ENCODE measurements at places on chromosomes 16 and 17.

DNA sequence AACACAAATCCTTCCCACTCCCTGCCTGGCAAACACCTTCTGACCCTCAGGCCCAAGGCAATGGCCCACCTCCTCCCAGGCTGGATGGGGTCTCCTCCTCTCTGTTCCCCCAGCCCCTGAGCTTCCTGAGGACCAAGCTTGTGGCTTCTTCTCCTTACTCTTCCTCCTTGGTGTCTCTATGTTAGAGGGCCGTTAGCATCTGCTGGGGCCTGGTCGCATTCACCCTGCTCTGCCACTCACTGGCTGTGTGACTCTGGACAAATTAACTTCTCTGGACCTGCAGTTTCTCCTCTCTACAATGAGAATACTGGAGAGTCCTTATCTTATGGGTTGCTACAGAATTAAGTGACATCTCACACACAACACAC is 725 bp upstream of the MT2A start:
- DNase-seq: no peak

- no peak for DNase-seq
These were observed 34.2 kb downstream of the BAIAP2 start for GRCh38 chr17:81069135-81069645.

DNA sequence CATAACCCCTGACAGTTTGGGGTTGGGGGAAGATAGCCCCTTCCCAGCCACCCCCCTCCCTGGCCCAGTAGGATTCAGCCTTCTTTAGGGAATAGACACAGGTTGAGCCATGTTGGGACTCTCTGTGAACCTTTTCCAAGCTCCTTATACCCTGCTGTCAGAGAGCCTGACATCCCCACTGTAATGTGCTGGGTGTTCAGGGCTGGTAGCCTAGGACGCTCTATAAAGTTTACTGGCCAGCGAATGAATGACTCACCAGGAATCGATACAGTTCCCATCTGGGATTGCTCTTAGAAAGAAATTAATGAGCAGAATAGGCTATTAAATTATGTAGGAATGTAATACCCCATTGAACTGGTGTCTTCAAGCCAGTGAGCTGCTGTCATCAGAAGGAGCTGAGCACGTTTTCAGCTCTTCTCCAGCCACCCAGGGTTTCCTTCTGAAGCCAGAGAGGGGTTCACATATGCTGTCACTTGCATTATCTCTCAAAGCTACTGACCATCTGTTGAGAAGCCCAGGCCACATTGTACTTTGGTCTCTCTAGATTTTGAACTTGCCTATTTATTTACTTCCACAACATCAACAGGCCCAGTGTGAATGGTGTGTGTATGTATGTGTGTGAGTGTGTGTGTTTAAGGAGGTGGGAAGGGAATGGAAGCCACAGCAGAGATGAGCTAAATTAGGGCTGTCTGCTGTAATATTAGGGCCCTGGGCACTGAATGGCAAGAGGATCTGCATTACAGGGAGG is 64.9 kb downstream of the SPACA3 start:
- no peak for DNase-seq

DNA sequence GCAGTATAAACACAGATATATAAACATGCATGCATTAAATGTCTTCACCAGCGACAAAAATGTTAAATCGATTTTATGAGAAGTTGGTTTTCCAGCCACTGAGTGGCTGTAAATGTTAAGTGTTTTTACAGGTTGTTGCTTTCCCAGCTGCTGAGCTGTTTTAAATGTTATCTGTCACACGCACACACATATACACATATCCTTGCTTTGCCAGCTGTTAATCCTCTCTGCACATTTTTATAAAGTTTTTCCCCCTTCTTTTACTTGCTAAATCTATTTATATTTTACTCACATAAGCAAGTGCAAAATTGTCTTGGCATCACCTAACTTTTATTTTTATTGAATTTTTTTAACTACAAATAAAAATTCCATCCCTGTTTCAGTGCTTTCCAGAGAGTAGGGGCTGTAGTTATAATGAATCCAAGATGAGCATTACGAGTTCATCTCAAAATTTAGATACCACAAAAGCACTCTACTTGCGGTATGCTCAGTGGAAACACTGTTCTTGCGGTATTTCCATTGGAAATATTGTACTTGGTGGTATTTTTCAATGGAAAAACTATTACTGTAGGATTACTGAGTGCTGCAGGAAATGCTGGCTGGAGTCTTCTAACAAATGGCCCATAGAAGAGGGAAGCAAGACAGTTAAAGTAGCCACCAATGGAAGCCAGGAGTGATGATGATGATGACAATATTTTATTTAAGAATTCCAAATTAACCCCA is 124.9 kb upstream of the KCNJ16 start:
- no peak for DNase-seq

- DNase-seq: no peak
These were observed 10.4 kb downstream of the ABR start for GRCh38 chr17:1169221-1169928.

GRCh38 chr16:26334218-26335111 is 642.7 kb downstream of the HS3ST4 start:
- no peak for DNase-seq

GRCh38 chr16:23014592-23014991 is 134.7 kb downstream of the USP31 start:
- DNase-seq: no peak

- DNase-seq: no peak
These were observed 21.9 kb upstream of the CACNG1 start for GRCh38 chr17:67022451-67022810.

- DNase-seq: no peak
These were observed 60.5 kb downstream of the TMEM132E start for GRCh38 chr17:34639706-34640425.

GRCh38 chr17:73194514-73195222 is 1.8 kb downstream of the COG1 start:
- DNase-seq: no peak

- no peak for DNase-seq
These were observed 20.6 kb downstream of the MAP3K14 start for GRCh38 chr17:45296003-45296832.

- DNase-seq: peak; percentile 19
These were observed 113.9 kb upstream of the TBX2 start for GRCh38 chr17:61285526-61286320.

DNA sequence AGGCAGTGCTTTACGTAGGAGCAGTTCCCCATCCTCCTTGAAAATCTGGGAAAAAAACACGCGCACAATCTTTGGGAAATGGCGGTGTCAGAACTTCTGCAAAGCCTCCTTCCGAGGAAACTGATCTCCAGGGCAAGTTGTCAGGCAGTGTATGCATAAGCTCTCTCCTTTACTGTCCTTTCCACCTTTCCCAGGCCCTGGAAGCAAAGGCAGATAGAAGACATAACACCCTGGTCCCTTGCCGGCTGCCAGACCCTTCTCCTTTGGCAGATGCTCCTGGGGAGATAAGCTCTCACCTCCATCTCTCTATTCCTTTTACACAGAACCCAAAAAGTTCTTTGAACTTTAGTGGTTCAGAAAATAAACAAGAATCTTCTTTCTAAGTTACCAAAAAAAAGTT is 12.4 kb downstream of the TOB1 start:
- DNase-seq: no peak

DNA sequence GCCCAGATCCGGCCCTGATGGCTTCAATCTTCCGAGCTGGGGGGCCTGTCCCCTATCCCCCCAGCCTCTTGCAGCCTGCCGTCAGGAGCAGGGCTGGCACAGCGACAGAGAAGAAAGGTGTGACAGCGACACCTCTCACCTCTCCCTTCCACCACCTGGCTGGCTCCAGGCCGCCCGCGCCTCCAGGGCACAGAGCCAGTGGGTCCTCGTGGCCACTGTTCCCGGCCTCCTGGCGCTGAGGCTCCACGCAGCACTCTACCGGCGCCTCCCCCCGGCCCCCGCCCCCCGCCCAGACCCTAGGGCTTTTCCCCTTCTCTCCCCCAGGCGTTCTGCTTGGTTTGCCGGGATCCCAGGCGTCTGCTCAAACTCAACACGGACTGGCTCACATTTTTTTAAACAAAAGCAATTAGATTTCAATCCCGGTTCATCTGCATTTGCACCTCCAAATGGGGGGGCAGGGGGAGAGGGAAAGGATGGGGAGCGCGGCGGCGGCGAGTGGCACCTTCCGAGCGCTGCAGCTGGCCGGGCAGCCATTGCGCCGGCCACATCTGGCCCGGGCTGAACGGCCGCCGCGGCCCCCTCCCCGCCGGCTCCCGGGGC is 12.8 kb upstream of the CBX8 start:
- DNase-seq: no peak

DNA sequence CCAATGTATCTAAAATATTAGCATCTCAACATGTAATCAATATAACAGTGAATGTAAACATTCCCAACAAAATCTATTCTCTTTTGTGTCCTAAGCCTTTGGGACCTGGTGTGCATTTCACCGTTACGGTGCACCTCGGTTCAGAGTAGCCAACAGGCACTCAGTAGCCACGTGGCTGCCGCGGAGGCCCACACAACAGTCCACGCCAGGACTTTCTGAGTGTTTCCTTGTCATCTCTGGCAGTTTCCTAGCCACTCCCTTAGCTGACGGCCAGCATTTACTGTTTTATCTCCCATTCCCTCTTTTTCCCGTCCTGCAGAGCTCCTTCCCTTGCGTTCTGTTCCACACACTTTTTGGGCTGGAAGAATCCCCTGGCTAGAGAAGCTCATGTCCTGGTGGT is 36.3 kb downstream of the VAC14 start:
- no peak for DNase-seq

GRCh38 chr17:74387365-74388218 is 20.3 kb downstream of the GPR142 start:
- no peak for DNase-seq

DNA sequence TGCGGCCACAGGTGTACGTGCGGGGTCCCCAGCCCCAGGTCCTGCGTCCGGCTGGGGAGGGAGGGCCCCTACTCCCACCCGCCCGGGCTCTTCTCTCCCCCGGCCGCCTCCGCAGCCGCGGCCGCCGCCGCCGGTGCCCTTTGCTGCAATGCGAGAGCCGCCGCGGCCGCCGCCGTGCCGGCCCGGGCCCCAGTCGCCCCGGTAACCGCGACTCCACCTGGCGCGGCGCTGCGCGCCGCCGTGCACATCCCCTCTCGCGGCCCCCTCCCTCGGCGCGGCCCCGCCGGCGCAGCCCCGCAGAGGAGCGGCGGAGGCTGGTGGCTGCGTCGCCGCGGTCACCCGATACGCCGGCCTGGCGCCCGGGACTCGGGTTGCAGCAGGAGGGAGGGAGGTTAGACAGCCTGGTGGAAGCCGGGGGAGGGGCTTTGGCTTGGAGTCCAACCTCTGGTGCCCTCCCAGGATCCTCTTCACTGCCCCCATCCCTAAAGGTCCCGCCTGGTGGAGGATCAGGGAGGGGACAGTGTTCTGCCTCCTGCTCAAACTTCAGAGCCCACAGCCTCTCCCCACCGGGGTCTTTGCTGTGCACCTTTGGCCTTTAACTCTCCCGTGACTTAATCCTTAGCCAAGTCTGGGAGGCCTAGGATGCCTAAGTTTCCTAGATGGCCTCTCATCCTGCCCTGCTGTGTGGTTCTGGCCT is 32.9 kb downstream of the SRCIN1 start:
- DNase-seq: peak; percentile 72

DNA sequence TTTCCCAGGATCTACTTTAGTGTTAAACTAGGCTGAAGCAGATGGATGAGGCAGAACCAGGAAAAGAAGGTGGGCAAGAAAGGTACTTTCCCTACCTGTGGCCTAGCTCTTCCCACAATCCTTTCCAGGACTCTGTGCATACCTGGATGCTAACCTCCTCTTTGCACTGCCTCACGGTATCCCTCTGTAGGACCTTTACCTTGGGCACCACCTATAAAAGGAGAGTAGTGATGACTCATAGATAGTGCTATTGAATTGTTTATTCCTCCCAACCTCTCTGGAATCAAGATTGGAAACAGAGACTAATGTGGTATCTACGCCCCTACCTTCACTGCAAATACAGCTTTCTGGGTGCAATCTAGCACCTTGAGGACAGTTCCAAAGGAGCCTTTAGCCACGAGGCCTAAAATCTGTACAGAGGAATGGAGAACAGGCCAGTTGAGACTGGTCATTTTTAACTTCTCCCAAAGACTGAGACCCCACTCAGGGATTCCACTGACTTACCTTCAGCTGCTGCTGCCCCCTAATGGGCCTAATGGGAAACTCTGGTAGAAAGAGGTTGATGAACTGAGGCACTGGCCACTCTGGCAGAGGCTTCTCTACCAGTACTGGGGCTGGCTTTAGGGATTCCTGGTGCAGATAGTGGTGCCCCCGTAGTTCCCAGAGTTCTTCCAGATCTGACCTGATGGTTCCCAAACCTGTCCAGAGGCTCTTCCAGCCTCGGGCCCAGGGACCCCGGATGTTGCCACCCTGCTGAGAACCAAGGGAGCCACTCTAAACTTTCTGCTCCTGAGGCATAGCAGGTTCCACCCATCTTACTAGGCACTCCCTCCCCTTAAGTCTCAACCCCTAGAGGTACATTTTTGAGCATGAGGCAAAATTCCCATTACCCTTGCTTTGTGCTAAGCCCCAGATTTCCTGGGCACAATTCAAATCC is 781 bp downstream of the RSKR start:
- DNase-seq: peak; percentile 62

- DNase-seq: no peak
These were observed 56.8 kb upstream of the SCNN1B start for GRCh38 chr16:23245268-23245667.

DNA sequence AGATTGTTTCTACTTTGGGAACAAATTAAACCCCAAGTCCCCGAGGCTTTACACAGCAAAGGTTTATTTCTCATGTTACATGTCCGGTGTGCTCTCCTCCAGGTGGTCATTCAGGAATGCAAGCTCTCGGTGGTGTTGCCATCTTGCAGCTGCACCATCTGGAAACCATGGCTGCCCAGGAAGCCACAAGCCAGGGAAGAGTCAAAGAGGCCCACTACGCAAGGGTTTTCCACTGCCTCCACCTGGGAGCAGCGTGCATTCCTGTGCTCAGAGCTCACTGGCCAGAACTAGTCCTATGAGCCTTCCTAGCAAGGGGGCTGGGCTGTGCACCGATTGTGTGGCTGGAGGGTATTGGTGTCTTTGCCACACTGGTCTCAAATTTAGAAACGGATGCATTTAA is 128.8 kb upstream of the FOXF1 start:
- no peak for DNase-seq

GRCh38 chr17:21464611-21465021 is 88.5 kb downstream of the KCNJ12 start:
- peak; percentile 29 for DNase-seq

DNA sequence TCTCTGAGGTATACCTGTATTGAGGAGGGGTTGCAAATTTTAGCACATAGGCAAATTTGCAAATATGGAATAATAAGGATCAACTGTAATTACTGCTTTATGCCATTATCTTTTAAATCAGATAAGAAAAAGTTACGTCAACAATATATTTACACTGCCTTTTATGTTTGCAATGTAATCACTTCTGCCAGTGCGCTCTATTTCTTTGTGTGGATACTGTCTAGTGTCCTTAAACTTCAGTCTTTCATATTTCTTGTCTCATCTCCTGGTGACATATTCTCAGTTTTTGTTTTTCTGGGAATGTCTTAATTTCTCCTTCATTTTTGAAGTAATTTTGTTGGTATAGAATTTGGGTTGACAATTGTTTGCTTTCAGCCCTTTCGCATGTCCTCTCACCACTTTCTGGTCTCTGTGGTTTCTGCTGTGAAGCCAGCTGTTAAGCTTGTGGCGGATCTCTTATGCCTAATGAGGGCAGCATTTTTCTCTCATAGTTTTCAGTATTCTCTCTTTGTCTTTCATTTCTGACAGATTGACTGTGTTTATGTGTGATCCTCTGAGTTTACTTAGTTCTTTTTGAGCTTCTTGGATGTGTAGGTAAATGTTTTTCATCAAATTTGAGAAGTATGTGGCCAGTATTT is 37.6 kb upstream of the ABCC11 start:
- DNase-seq: no peak

- DNase-seq: no peak
These were observed 6.8 kb downstream of the FN3KRP start for GRCh38 chr17:82723169-82723807.
